ENCODE measurements at places on chromosomes 13 and 19.
A peak's percentile ranks its signal among the peaks of the same experiment; 100 is the strongest.

DNA sequence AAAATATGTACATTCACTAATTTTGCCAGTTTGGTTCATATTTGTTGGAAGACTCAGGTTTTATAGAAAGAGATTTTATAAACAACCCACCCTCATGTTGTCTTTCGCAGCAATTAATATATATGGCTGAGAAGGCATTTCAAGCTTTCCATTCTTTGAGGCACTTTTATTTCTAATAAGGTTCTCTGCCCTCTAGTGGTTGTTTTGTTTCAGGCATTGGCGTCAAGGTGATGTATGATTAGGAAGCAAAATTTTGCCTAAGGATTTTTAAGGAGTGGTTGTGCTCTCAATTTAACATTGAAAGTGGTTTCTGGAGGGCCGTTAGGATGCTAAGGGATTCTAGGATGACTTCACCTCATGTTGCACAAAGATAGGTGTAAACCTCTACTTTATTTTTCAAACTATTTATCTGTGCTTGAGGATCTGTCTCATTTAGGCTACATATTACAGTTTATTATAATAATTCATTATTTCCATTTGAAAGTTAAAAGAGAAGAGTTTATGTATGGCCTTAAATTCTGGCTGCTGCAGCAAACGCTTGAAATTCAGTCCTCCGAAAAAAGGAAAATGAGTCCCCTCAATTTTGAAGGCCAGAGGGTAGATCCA, 35.9 kb downstream of the OXGR1 start:
- no peak for DNase-seq

DNA sequence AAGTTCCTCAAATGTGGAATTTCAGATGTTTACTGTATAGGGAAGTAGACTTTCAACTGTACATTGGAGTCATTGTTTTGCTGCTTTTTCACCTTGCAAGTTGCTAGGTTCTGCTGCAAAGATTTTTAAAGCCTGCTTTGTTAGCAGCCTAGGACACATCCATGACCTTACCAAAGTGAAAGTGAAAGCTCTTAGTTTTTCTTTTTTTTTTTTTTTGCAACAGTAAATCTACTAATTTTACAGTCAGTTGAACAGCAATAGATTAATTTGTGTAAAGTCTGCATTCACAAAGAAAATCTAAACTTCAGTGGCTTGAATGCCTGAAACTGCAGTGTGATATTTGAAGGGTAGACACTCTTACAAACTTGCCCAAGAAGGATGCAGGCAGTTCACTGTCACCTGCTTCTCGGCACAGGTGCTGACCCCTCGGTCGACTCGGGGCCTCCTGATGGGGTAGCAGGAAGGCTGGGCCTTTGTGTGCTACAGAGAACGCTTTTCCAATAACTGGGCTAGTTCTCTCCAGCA, 5.0 kb upstream of the MTIF3 start:
- DNase-seq, result no peak

- DNase-seq, result no peak
These were observed 94.3 kb downstream of the INSR start for GRCh38 chr19:7199613-7200533.

DNA sequence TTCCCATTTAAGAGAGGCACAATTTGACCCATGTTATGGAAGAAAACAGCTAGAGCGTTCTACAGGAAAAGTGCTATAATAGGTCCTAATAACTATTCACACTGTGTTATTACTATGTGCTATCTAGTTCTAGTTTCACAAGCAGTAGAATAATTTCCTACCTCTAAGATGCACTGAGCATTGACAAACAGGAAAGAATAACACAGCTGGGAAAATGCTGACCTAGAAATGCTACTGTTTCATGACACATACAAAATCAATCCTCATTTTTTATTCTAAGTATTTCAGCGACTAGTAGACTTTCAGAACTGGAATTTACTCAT, 259.5 kb downstream of the ITGBL1 start:
- DNase-seq, result no peak

- DNase-seq, result no peak
These were observed 1.4 kb downstream of the FFAR1 start for GRCh38 chr19:35348911-35349611.

GRCh38 chr19:940591-941291, 14.9 kb downstream of the ARID3A start:
- DNase-seq, result no peak

DNA sequence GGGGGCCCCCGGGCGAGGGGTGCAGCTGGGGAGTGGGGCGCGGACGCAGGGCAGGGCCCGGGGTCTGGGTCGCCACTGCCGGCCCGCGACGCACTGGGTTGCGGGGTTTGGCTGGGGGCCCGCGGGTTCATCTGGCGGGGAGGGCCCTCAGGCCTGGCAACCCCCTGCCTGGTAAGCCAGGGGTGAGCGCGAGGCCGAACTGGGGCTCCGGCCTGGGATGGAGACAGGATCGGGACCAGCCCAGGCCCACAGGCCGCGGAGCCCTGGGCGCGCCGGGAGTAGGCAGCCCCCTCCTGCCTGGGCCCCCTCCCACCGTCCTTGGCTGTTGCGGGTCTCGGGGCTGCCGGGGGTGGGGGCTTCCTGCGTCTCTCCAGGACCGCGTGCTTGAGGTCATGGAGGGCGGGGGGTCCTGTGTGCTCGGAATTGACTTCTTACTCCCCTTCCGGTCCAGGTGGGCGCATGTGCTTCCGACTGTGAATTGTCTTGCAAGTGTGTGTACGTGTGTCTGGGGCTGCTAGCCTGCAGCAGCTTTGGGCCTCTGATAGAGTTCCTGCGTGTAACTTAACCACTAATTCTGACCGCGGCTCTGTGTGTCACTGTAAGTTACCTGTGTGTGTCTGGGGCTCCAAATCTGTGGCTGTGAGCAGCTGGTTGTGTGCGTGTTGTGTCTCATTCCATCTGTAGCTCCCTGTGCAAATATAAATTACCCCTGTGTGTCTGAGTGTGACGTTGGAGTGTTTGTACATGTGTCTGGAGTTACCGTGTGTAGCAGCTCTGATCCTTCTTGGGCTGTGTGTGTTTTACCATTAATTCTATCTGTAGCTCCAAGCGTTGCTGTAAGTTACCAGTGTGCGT, 751 bp downstream of the GRAMD1A start:
- DNase-seq, result no peak

DNA sequence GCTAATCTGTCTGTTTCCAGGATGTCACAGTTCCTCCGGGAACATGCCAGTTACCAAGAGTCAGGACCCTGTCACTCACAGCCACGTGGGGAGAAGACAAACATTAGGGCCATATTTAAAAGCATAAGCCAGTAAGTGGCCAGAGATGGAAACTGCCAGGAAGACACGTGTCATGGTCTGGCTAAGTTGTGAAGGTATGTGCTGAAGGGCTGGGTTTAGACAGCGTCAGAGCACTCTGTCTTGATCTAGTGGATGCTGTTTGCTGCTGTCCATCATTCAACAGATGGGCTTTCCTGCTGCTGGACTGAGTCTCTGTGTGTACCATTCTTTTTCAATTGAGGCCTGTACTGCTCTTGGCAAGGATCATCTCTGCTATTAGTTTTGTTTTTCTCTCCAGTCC, 128.6 kb downstream of the HS6ST3 start:
- DNase-seq, result no peak

DNA sequence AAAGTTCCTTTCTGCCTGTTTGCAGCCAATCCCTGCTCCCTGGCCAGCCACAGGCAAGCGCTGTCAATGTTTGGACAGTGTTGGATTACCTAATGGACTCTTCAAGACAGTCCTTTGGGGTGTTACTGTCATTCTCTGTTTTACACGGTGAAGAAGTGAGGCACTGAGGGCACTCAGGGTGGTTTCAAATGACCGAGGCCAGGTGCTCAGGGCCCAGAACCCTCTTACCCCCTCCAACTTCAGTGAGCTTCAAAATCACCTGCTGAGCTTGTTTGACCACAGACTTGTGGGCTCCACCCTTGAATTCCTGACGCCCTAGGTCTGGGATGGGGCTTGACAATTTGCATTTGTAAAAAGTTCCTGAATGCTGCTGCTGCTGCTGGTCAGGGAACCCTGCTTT, 97.9 kb downstream of the GGACT start:
- DNase-seq, result no peak

GRCh38 chr13:89843621-89844020, 1503.9 kb upstream of the MIR17HG start:
- no peak for DNase-seq

GRCh38 chr19:42512743-42513304, 15.5 kb downstream of the CEACAM1 start:
- no peak for DNase-seq

- DNase-seq, result no peak
These were observed 37.7 kb upstream of the PDCD5 start for GRCh38 chr19:32543115-32543900.

DNA sequence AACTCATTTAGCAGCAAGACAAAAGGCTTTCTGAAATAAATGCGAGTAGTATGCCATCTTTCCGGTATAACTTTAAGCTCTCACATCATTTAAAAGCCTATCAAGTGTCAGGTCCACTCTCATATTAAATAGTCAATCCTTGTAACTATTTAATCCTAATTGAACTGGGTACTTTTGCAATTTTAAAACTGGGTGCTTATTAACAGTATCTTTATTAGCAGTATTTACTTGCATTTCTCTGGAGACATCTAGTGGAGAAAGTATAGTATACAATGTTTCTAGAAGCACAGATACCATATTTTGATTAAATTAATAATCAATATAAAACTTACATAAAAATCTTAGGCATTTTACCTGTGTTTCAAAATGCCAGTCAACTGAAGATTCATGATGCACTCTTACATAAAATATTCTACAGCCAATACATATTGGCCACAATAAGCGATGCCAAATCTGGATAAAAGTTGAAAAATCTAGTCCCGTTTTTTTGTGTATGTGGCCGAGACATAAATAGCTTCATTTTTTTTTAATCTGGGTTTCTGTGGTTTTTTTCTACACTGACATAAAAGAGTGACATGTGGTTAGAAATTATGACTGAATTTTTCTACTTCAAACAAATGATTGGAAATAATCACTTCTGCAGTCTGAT, 4.3 kb upstream of the POSTN start:
- no peak for DNase-seq

- peak; percentile 27 for DNase-seq
These were observed 1.1 kb upstream of the MED26 start for GRCh38 chr19:16628984-16629691.

GRCh38 chr13:27079421-27079958, 92.1 kb downstream of the USP12 start:
- DNase-seq, result peak; percentile 71

DNA sequence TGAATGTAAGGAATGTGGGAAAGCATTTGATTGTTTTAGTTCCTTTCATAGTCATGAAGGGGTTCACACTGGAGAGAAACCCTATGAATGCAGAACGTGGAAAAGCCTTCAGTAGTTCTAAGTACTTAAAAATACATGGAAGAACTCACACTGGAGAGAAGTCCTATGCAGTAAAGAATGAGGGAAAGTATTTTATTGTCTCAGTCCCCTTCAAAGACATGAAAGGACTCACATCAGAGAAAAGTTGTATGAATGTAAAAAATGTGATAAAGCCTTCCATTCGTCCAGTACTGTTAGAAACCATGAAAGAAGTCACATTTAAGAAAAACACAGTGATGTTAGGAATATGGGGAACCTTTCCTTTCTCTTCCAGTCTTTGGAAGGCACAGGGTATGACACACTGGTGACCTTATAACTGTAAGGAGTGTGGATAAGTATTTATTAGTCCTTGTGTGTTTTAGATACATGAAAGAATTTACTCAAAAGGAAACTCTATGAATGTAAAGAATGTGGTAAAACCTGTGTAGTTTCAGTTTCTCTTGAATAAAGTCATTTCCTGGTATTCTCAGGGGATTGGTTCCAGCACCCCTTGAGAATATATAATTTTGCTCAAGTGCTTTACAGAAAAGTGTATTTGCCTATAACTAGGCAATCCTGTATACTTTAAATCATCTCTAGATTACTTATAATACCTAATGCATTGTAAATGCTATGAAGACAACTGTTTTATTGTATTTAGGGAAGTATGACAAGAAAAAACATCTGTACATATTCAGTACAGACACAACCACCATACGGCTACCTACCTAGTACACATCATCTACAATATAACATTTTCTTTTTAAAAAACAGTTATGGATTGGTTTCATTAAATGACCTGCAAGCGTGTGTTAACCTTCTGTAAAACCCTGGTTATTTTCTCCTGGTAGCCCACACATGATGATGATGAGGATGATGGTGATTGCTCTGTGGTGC, 52.8 kb downstream of the ZNF823 start:
- DNase-seq, result no peak

DNA sequence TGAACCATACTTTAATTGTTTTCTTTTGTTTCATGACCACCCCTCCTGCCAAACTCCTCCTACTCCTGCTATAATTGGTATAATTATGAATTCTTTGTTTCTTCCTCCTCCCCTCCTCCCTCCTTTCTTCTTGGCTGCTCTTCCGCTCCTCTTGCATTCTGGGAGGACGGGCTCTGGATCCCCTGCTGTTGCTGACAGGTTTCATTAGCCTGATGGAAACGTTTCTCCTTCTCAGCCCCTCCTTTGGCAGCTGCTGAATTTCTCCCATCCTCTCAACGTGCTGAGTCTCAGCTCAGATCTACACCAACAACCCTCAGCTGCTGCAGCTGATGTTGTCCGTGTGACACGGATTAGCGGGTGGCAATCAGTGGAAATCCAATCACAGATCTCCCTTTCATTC, 97.1 kb upstream of the UBAC2 start:
- no peak for DNase-seq

DNA sequence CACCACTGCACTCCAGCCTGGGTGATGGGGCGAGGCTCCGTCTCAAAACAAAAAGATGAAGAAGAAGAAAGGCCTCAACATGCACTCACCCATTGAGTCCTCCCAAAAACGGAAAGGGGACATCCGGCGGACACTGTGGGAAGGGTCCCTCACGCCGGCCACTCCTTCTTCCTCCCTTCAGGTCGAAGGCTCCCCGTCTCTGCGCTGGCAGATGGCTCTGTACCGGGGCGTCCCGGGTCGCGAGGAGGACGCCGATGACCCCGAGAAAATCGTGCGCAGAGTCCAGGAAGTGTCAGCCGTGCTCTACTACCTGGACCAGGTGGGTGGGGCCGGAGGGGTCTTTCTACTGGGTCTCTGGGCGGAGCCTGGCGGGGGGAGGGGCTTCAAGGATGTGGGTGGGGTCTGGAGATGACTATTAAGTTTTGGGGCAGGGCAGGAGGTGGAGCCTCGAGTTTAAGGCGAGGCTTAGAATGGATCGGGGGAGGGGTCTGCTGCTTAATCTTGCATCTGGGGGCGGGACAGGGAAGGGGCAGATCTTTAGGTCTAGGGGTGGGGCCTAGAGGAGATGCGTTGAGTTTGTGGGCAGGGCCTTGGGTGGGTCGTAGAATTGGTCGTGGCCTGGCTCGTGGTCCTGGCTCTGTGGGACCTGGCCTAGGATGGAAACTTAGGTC, 90.2 kb downstream of the MAP4K1 start:
- DNase-seq, result no peak

GRCh38 chr13:113298043-113298945, 1.3 kb downstream of the LAMP1 start:
- DNase-seq, result no peak

All from GM04503 (cell line).